Mesothelial cell of epicardium (in vitro differentiated cells): ENCODE measurements at places on chromosomes 13 and 19. TPM values are rescaled to one million over a fixed set of nuclear protein-coding genes. Genes with fewer than 3 reads are reported as not detected.

Gene ZNF554
- total RNA-seq, result 12.6 to 13.3 TPM (median 13.2 TPM) in 3 replicates

Gene ZNF600
- total RNA-seq, result 16.7 to 18.3 TPM (median 17.3 TPM) in 3 replicates

DNA sequence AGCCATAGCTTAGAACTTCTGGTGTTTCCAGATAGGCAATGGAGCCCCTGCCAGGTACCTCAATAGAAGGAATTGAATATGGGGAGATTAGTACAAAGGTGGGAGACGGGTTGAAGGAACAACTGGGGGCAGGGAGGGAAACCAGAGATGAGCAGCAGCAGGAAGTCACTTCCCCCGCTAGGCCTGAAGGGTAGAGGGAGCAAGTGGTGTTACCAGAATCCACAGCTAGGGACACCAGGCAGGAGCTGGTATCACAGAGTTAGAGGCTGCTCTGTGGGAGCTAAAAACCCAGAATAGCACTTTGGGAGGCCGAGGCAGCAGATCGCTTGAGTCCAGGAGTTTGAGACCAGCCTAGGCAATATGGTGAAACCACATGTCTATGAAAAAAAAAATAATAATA is 15.3 kb upstream of the HNRNPUL1 start:
- no peak for DNase-seq

Gene RUBCNL
- 2.4 to 3.2 TPM (median 2.8 TPM) in 3 replicates for total RNA-seq

GRCh38 chr19:1489463-1490310 is 463 bp downstream of the PCSK4 start:
- DNase-seq, result peak; percentile 20

DNA sequence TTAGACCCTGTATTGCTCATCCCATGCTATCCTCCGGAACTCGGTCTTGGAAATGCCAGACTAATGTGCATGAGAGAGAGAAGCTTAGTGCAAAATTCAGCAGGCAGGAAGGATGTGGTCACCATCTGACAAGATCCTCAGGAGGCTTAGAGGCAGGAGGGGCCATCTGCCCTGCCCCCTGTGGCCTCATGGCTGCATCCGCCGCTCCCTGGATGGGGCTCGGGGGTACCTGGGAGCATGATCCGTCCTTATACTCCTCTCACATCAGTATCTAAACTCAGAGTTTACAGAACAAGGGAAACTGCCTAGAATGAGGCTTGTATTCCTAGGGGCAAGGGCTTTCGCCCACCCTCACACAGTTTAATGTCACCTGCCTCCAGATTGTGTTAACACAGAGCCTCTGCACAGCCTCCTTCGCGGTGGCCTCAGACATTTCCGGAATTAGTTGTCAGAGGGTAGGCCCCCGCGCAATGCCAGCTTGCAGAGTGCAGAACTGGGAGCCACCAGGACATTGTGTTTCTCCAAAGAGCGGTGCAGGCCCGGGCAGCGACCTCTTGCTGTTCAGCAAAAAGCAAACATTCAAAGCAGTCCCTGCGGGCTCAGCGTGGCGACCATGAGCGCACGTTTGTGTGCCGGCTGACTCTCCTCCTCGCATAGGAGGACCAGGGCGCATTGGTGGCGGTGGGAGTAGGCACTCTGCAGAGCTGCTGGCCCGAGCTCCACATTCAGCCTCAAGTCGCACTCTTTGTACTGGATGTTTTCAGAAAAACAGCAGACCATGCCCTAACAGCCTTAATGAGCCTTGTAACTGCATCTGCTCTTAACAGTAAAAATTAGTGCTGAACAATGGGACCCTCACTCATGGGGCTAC is 39.1 kb downstream of the GPR12 start:
- no peak for DNase-seq

- DNase-seq, result no peak
These were observed 1418.4 kb downstream of the UQCRFS1 start for GRCh38 chr19:27794494-27795042.

- DNase-seq, result no peak
These were observed 43.8 kb downstream of the ZNRF4 start for GRCh38 chr19:5498830-5499550.

Gene MPV17L2
- 7.7 to 9.5 TPM (median 8.2 TPM) in 3 replicates for total RNA-seq
